ENCODE measurements at places on chromosomes 2 and 18.

DNA sequence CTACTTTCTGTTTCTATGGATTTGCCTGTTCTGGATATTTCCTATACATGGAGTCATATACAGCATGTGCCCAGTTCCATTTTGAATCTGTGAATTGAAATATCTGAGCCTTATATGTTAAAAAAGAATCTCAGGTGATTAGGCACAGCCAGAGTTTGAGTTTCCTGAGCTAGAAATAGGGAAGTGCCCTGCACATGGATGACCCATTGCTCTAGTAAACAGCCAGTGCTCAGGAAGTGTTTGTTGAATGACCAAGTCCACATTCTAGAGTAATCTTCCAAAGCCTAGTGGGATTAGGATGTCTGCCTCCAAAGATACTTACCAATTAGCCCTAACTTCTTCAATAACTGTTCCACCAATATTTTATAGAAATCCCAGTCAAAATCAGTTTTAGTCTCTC is 165.8 kb downstream of the SETBP1 start:
- DNase-seq: no peak

GRCh38 chr2:180707175-180707883 is 273.1 kb upstream of the UBE2E3 start:
- no peak for DNase-seq

DNA sequence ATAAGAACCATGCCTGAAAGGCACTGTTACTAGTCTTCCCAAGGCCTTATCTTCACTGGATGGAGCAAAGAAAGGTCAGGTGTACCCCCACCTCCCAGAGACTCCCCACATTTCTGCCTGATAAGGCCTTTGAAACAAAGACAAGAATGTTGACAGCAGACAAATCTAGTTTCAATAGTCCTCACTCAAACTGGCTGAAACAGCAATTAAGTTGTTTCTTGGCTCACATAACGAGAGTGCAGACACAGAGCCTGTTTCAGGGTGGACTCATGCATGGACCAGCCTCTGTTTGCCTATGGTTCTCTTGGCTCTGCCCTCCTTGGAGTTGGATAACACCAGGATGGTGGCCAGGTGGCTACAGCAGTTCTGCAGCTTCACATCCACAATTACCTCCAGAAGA is 7.5 kb upstream of the CFAP221 start:
- DNase-seq: no peak

DNA sequence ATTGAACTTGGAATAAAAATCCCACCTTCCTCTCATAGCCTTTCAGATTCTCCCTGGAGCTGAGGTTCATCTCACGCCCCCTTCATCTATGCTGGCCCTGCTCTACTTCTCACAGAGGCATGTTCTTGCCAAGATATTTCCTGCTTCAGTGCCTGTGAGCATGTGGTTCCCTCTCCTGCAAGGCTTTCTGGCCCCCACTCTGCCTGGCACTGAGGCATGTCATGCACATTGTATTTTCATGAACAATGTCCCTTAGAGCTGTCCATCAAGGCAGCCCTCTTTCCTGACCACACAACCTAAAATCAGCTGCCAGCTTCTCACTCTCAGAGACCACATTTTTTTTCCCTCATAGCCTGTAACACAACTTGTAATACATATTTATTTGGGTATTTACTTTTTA is 18.0 kb upstream of the HK2 start:
- no peak for DNase-seq

DNA sequence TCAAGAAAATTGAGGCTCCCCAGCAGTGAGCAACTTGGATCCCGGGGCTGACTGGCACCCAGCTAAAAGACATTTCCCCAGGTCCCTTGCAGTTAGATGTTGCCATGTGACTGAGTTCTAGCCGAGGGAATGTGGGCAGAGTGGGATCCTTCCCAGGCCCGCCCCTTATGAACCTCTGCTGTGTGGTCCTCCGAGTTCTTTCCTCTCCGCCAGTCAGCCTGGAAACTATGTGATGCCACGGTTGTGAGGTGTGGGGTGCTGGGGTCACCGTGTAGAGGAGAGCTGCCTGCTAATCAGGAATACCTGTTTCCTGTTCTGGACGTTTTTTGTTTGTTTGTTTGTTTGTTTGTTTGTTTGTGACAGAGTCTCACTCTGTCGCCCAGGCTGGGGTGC is 45.5 kb downstream of the TMEM37 start:
- DNase-seq: no peak

DNA sequence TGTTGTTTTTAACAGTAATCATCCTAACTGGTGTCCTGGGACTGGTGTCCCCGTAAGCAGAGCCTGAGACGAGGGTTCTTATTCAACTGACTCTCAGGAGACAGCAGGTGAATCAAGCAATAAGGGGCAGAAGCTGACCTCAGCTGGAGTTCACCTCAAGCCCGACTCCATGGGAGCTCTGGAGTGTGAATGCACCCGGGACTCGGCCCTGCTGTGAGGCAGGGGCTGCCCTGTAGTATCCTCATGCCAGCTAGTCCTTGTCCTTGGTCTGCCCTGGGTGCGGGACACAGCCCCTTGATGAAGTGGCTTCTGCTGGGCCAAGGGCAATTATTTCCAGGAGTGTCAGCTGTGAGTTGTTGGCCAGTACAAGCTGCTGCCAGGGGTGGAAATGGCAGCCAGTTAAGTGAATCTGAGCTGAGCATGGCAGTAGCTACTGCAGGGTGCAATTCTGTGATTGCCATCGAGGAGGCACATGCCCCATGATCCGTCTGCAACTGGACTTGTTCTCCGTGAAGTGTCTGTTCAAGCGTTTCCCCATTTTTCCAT is 54.9 kb upstream of the OTOS start:
- DNase-seq: no peak

DNA sequence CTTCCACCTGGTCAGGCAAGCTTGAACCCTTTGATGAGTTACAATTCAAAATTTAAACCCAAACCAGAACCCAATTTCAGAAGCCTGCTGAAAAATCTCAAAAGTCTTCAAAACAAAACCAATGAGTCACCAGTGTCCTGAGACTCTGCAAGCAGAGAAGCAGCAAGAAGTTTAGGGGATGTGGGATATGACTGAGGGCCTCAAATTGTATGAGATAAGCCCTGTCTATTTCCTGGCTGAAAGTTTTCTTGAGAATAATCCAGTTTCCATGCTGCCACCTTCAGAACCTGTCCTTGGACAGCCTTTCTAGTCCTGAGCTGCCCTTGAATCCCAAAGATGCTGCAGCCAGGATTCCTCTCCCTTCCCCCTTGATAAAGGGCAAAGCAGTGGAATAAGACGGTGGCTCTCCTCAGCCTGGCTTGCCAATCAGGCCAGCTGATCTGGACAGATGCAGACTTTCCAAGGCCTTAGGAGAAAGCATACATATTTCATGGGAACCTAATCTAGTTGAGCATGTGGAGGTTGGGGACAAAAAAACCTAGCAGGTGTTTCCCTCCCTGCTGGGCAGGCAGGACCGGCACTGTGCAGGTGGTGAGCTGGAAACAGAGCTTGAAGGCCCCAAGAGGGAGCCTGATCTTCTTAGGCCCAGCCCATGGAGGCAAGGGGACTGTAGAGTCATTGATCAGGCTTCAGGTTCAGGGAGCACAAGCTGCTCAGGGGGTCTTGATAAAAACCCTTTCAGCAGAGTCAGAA is 278.0 kb upstream of the MGAT5 start:
- DNase-seq: no peak
